ENCODE measurements at places on chromosomes 1 and 21.

DNA sequence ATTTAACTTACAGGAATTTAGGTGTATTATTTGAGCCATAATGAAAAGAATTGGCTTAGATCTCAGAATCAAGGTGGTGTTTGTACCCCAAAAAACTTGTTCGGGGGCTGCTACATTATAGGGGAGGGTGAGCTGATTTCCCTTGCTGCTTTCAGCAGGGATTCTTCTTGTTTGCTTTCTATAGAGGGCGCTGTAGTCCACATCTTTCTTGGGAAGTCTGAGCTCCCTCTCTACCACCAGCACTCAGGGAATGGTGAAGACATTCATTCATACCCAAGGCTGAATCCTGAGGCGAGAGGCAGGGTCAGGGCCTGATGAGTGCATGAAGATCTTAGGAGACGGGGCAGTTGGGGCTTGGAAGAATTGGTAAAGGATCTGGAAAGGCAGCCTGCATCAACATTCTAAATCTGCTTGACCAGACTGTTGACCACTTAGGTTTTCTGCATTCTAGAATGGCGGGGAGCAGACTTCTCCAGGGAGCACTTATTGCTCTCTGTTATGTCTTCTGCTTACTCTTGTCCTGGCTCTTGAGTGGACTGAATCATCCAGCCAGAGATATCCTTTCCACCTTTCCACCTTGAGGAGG is 18.9 kb downstream of the SPATA46 start:
- DNase-seq: no peak

- DNase-seq: no peak
Measured at GRCh38 chr21:41821081-41821755, 54.4 kb upstream of the RIPK4 start.

- DNase-seq: no peak
Measured at GRCh38 chr21:37939251-37939650, 23.0 kb upstream of the KCNJ6 start.

DNA sequence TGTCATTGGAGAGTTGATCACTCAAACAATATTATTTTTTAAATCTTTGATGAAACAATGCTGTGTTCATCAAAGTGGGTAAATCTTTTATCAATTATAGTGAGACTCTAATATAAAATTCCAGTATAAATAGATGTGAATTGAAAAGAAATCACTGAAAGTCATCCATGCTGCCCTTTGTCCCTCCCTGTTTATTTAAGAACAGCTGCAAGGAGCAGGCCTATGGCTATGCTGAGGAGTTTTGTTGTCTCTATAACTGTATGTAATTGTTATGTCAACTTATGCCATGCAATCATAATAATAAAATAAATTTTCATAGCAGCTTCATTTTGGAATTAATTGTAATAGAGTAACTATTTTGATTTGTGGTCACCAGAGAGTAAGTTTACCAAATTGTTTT is 1272.4 kb upstream of the ADGRL4 start:
- no peak for DNase-seq

DNA sequence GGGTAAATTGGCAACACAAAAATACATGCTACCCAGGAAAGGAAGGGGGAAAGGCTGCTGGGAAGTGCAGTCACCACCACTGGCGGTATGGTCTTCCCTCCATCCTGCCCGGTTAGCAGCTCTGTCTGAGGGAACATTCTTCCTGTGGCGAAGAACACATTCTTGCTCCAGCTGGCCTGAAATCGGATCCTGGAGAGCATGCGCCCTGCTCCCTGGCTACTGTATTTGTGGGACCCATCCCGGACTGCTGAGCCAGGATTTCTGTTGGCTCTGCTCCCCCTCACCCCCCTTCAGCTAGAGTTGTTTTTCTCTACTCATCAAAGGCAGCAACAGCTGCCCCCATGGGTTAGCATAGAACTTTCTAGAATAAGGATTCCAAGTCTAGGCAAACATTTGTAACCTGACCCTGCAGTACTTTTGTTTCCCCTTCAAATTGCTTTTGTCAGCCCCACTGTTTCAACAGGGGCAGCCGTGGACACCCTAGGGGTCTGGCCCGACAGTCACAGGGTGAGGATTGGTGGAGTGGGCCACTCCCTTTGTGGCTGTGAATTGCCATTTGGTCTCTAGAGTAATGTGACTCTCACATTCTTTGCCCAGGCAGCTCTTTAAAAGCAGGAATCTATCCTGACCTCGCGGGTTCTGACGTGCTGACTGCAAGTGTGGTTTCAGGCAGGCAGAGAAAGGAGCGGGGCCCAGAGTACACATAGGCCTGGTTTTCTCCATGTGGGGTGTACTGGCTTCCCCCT is 157.7 kb downstream of the TOMM20 start:
- peak; percentile 93 for DNase-seq

GRCh38 chr21:18715606-18716005 is 312.0 kb upstream of the TMPRSS15 start:
- no peak for DNase-seq

- DNase-seq: no peak
Measured at GRCh38 chr1:40251456-40251855, 3.7 kb downstream of the TMCO2 start.

GRCh38 chr1:85321237-85321964 is 45.0 kb upstream of the BCL10 start:
- no peak for DNase-seq

DNA sequence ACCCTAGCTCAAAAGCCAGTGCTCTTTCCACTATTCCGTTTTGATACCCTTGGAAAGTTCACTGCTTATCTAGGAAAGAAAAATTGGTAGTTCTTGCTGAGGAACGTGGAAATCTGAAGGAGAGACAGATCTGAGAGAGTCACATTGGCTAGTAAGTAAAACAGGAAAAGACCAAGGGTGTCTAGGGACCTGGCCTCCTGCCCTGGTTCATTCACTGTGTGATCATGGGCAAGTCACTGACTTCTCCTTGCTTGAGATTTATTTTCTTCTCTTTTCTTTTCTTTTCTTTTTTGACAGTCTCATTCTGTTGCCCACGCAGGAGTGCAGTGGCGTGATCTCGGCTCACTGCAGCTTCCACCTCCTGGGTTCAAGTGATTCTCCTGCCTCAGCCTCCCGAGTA is 90.8 kb downstream of the NFIA start:
- no peak for DNase-seq
